Vagina (tissue), 2 donors: ENCODE measurements at places on chromosomes 2 and 18.

- DNase-seq, result no peak
Observed at GRCh38 chr2:145551686-145552085, 1031.8 kb upstream of the ZEB2 start.

- DNase-seq, result no peak
Observed at GRCh38 chr2:40867829-40868228, 415.9 kb upstream of the SLC8A1 start.

DNA sequence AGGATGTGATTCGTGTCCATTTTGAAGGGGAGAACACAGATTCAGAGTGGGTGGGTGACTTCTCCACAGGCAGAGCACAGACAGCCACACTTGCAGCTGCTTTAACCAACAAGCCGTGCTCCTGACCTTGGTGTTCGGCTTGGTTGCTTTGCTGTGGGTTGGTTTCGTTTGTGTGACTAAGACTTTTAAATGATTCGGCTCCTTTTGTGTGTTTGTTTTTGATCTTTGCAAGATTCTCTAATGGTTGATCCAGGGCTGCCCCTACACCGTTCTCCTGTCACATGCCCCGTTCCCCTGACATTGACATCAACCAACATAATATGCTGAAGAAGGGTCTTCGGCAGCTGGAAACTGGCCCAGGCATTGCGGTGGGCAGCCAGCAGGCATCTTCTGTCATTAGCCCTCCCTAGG is 95.9 kb upstream of the MBOAT2 start:
- no peak for DNase-seq

- DNase-seq, result no peak
Observed at GRCh38 chr2:198096965-198097364, 292.6 kb downstream of the PLCL1 start.

- no peak for DNase-seq
Observed at GRCh38 chr18:54117853-54118773, 106.4 kb downstream of the MBD2 start.

GRCh38 chr18:74946646-74947375 is 262.1 kb downstream of the PTGR3 start:
- no peak for DNase-seq

GRCh38 chr2:159744363-159744762 is 32.1 kb downstream of the MARCHF7 start:
- DNase-seq, result no peak

DNA sequence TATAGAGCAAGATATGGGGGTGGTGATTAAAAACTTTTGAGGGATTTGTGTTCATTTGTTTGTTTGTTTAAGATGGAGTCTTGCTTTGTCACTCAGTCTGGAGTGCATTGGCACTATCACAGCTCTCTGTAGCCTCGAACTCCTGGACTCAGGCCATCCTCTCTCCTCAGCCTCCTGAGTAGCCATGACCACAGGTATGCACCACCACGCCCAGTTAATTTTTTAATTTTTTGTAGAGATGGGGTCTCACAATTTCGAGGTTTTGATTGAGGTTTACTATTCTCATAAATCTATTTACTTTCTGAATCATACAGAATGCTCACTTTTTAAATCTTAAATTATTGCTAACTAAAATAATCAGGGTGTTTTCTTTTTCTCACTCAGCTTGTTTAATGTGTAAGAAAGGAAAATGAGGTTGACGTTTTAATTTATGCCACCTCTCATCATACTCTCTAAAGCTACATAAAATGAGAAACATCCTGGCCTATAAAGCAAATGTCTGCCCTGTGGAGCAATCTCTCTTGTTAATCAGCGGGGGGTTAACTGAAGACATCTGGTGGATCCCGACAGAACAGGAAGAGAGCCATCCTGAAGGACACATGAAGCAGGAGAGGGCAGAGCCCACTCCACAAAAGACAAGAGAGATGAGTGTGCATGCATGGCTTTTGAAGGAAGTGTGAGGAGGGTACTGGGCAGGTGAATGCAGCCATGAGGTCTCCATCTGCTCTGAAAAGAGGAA is 589.1 kb upstream of the SLC8A1 start:
- DNase-seq, result no peak

- no peak for DNase-seq
Observed at GRCh38 chr2:160254189-160254762, 54.2 kb upstream of the ITGB6 start.

DNA sequence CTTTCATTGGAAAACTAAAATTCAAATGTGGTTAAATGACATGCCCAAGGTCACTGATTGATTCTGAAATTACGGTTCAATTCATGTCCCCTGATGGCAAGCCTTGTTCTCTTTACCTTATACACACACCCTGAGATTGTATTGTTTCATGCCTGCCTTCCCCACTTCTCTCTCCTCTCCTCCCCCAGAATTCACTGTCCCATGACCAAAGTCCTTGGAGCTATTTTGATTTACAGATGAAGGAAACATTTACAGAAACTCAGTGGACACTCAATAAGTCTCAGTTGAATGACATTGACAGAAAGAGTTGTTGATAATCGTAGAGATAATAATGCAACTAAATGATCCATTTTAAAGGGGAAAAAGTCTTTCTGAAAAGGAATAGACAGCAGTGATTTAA is 33.1 kb upstream of the SIX2 start:
- DNase-seq, result no peak

DNA sequence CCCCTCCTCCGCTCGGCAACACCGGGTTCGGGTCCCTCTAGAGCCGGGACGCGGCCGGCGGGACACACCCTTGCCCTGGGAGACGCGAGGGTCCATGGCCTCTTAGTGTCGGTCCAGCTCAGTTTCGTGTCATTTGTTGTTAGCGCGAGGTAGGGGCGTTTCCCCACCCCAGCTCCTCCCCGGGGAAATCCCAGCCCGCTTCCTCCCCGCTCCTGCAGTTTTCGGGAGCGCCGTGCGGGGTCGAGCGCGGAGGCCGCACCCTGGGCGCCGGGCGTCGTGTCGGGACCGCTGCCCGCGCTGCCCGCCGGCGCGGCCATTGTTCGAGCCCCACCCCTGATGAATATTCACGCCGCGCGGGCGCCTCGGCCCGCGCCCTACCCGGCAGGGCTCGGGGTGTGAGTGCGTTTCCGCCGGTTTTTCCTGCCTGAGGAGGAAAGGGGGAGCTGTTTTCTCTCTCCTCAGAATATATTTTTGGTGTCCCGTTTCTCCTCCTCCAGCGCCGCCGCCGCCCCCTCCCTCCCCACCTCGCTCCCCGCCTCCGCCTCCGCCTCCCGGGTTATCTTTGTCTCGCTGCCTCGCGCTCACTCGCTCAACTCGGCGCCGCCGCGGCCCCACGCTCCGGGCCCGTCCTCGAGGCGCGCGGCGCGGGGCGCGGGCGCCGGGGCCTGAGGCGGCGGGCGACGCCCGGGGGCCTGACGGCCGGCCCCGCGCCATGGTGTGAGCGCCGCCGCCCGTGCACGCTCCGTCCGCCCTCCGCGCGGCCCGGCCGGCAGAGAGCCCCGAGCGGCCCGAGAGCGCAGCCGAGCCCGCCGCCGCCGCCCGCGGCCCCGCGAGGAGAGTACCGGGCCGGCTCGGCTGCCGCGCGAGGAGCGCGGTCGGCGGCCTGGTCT is at the start of gene MAP4K4:
Gene MAP4K4 (plus strand): TSS at position 584 of the 890 bp plus-strand sequence. CDS start 374 bp downstream, outside the sequence.
- no peak for DNase-seq

DNA sequence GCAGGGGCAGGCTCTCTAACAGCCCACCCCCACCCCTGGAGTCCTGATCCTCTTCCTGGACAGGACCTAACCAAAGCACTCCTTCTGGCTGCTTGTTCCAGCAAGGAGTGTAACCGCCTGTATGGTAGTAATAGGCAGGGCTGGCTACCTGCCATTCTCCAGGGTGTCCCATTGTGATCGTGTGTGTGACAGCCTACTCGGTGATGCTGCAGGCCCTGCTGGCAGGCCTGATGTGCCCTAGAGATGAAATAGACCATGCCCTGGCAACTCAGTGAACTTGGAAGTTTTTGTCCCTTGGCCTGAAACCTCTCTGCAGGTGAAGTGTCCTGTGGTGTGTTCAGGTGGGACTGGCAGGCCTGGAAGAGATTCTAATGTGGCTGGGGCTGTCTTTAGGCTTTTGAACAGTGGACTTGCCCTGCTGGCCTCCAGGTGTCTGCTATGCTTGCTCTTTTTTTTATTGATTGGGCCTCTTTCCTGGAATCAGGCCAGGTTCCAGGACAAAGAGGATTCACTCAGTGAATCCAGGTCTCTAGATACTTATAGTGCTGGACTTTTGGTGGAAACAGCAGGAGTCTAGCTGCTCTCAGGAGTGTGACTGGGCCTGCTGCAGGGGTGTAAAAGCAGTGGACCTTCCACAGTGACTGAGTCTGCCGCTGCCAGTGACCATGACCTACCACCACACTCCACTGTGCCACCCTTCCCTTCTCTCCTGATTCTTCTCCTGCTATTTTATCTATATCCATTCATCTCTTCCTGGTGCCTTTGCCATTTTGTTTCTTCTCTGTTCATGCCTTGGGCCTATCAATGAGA is 132.1 kb downstream of the CTIF start:
- no peak for DNase-seq

DNA sequence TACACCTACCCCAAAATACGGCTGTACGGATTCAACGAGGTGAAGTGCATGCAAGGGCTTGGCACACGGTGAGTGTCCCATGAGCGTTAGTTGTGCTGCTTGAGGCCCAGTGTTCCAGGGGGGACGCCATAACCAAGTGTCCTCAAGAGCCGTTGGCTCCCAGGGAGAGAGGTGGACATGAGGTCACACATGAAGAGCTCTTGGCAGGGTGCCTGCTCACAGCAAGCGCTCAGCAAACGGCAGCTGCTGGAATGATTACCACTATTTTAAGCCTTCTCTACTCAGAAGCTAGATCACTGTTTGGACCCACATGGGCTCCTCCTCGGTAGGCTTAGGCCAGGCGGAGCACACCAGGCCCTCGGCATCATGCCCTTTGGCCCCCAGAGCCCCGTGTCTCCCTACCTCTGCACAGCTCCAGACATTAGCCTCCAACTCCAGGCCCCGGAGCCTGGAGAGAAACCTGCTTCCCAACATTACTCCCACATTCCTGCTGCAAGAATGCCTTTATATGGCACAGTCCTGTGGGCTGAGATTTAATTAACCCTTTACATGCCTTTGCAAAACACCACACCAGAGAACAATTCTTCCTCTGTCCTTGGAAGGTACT is 68.4 kb upstream of the PPP1CB start:
- no peak for DNase-seq

- DNase-seq, result no peak
Observed at GRCh38 chr2:17830053-17831034, 14.1 kb downstream of the MSGN1 start.

DNA sequence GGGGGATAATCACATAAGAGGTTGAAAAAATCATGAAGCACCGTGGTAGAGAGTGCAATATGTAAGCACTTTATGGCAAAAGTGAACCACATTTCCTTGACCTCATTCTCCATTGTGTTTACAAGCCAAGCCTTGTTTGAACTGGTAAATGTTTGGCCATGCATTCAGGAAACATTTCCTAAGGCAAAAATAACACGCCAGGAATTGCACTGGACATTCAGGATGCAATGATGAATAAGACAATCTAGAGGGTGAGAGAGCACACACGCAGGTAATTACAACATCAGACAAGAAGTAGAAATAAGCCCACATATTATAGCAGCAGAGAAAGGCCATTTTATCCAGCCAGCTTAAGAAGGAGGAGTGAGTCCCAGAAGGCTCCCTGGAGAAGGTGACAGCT is 218.0 kb upstream of the OSR1 start:
- DNase-seq, result no peak

GRCh38 chr18:23071285-23071684 is 64.0 kb upstream of the CABLES1 start:
- DNase-seq, result no peak

DNA sequence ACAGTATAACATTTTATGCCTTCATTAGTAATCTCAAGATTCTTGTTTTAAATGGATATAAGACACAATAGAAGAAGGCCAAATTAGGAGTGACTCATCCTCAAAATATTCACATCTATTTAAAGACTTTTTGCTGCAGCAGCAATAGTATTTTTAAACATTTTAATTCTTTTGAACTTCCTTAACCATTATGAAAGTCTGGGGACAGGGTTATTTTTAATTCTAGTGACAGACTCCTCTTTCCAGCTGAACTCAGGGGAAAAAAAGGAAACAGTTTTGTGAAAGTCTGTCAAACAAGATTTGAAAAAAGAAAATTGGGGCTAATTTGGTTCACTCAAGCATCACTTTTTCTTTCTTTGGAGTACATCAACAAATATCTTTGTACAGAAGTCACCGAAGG is 541.8 kb downstream of the NUP35 start:
- DNase-seq, result no peak

- no peak for DNase-seq
Observed at GRCh38 chr18:58005885-58006523, 38.0 kb upstream of the NEDD4L start.

GRCh38 chr2:29650631-29651097 is 270.7 kb downstream of the ALK start:
- DNase-seq, result no peak

DNA sequence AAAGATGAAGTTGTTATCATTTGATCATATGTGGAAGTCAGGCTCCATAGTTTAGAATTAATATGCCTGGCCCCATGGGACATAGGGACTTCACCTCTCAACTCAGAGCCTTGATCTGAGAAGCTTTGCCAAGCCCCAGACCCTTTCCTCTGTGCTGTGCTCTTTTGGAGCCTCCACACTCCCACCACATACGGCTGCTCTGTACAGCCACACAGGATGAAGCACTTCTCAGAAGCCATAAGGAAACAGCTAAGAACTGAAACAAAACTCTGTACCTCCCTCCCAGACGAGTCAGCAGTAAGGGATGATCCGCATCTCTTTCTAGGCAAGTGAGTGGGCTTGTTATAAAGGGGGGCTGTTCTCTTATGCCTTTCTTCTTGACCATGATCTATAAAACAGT is 66.5 kb downstream of the CAB39 start:
- DNase-seq, result no peak

GRCh38 chr2:63044362-63045327 is 6.0 kb upstream of the OTX1 start:
- no peak for DNase-seq

- DNase-seq, result no peak
Observed at GRCh38 chr2:201128933-201129505, 13.1 kb downstream of the CFLAR start.

DNA sequence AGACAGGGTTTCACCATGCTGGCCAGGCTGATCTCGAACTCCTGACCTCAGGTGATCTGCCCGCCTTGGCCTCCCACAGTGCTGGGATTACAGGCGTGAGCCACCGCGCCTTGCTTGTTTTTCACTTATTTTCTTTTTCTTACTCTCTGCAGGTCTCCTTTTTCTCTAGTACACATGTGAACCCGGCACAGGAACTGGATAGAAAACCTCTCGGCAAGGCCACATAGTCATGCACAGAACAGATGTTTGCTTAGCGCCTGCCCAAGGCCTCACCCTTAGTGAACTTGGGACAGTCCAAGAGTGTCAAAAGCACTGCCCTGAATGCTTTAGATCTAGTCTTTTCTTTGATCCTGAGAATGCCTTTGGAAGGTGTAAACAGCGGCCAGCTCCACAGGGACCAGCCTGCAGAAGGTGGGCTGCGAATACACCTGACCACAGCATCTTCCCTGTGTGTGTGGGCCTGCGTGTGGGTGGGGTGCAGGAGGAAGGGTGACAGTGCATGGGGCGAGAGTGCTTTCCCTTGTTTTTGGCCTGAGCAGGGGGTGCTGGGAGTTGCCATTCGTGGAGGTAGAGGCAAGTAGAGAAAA is 27.0 kb downstream of the IMPA2 start:
- no peak for DNase-seq
